ENCODE measurements at places on chromosomes 3 and 15. TPM values are rescaled to one million over a fixed set of nuclear protein-coding genes. Genes with fewer than 3 reads are reported as not detected.

The ADGRG7 gene
- total RNA-seq: 22.5 TPM

The WDR93 gene
- not detected for total RNA-seq

- no peak for DNase-seq
Measured at GRCh38 chr3:150421799-150422548, 13.9 kb downstream of the TSC22D2 start.

The CCR9 gene
- 23.4 TPM for total RNA-seq

- no peak for DNase-seq
Measured at GRCh38 chr3:118755253-118755801, 279.3 kb downstream of the IGSF11 start.

The ARPIN gene
- total RNA-seq: not detected

DNA sequence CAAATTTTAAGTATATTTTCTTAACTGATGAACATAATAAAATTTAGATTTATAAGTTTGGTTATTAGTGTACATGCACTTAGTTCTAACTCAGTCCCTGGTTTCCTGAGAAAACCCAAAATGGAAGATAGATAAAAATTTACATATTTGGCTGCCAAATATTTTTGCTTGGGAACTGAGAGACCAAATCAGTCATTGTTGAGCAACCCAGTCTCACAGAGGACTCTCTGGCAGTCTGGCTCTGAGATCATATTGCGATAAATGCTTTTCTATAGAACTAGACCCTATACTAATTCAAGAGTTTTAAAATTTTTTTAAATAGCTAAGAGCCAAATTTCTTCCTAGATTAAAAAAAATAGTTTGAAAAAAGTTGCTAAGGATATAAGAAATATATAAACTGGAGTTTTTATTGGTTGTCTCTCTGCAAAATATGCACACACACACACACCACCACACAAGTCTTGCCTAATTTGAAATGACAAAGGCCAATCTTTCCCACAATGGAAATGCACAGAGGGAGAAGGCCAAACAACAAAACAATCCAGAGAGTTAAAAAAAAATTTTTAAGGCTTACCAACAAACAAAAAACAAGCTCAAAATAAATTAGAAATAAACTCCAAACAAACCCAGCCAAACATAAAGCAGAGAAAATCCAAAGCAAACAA lies 259.5 kb downstream of the MECOM start:
- no peak for DNase-seq
